ENCODE measurements at places on chromosomes 6 and 20.

DNA sequence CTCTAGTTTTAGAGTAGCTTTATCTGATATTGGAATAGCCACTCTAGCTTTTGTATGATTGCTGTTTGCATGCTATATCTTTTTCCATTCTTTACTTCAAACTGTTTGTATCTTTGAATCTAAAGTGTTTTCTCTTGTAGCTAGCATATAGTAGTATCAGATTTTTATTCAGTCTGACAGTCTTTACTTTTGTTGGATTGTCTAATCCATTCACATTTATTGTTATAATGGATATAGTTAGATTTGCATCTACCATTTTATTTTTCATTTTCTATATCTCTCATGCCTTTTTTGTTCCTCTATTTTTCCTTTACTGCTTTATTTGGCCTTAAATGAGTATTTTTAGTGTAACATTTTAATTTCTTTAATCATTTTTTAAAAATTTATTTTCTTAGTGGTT lies 52.1 kb downstream of the PHACTR3 start:
- DNase-seq = no peak

GRCh38 chr6:40794586-40794985 lies 207.4 kb upstream of the LRFN2 start:
- DNase-seq = no peak

GRCh38 chr6:102907181-102907580 lies 1513.7 kb downstream of the GRIK2 start:
- no peak for DNase-seq

- peak; percentile 17 for DNase-seq
Measured at GRCh38 chr6:27280064-27280539, 32.0 kb downstream of the POM121L2 start.

DNA sequence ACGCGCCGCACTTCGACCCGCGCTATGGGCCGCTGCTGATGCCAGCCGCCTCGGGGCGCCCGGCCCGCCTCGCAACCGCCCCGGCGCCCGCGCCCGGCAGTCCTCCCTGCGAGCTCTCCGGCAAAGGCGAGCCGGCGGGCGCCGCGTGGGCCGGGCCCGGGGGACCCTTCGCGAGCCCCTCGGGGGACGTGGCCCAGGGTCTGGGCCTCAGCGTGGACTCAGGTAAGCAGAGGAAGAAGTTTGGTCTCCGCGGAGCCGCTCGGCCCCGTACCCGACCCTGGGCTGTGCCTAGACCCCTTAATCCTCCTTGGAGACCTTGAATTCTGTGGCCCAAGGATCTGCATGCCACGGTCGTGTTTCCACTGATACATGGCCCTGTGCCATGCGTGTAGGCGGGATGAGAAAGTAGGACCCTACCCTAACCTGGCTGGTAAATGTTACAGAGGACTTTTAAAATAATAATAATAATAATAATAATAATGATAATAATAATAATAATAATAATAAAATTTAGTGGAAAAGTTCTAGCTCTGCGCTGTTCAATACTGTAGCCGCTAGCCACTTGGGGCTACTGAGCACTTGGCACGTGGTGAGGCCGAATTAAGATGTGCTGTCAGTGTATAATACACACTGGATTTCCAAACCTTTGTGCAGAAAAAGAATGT lies 5.6 kb downstream of the VGLL2 start:
- DNase-seq = no peak

GRCh38 chr20:20195021-20195705 lies 142.8 kb downstream of the CFAP61 start:
- DNase-seq = no peak

DNA sequence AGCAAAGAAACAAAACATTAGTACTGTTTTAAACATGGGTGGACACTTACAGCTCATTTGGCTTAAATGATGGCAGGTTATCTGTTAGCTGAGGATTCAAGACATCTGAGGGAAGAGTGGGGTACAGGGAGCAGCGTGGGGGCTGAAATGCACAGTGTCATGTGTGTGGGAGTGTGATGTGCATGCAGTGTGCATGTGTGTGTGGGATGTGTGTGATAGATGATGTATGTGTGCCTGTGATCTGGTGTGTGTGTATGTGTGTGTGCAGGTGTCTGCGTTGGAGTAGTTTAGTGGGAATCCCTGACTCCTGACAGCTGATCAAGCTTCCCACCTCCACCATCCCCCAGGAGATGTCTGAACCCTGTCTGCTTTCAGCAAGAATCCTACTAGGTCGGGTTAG lies 25.4 kb upstream of the GGTLC1 start:
- DNase-seq = no peak

DNA sequence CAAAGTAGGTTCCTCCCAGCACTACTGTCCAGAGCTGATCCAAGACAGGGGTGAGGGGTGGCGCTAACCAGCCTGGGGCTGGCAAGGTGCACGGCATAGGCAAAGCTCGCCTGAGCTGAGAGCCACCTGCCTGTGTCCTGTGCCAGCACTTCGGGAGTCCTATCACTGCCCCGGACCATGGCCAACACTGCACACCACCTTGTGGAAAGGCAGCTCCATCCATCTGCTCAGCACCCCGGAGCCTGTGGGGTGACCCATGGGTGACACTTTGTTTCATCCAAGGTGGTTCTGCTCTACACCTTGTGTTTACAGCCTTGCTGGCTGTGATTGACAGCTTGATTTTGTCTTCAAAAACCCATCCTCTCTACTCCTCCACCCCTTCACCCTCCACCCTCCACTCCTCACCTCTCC lies 32.9 kb upstream of the GATA5 start:
- DNase-seq = no peak

Measured in SK-N-DZ (cell line).